Activated CD4-positive, alpha-beta T cell treated with anti-CD3 and anti-CD28 coated beads, Interleukin-2, amount 10 ng/mL, durations not matched to agents 7 days and 5 days (primary cell): ENCODE measurements at places on chromosomes 11 and 22. TPM values are rescaled to one million over a fixed set of nuclear protein-coding genes. Genes with fewer than 3 reads are reported as not detected.

The CASP5 gene
- total RNA-seq = not detected

The DEFB131B gene
- total RNA-seq = not detected

GRCh38 chr22:48393041-48393370 is 1434.7 kb downstream of the BRD1 start:
- no peak for DNase-seq

DNA sequence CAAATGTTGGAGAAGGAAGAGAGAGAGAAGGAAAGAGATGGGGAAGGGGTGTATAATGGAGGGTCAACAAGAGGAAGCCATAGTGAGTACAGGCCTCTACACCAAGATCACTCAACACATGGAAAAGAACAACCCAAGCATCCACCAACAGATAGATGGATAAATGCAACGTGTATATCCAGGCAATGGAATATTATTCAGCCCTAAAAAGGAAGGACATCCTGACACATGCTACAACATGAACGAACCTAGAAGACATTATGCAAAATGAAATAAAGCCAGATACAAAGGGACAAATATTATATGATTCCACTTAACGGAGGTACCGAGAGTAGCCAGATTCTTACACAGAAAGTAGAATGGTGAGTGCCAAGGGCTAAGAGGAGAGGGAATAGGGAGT is 59.3 kb downstream of the NRXN2 start:
- DNase-seq = no peak

DNA sequence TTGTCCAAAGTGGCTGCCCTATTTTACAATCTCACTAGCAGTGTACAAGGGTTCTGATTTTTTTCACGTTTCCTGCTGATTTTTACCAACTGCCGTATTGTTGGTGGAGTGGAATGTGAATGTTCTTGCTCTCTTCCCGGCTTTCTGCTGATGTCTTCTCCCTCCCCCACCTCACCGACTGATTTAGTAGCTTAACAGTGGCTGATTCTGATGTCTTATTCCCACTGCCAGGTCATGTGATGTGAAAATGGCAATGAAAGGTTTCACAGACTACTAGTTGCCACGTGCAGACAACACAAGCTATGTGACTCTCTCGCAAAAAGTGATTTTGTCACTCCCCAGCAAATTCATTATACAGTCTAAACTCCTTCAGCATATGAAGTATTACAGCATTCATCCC is 17.3 kb upstream of the NEU3 start:
- DNase-seq = no peak

DNA sequence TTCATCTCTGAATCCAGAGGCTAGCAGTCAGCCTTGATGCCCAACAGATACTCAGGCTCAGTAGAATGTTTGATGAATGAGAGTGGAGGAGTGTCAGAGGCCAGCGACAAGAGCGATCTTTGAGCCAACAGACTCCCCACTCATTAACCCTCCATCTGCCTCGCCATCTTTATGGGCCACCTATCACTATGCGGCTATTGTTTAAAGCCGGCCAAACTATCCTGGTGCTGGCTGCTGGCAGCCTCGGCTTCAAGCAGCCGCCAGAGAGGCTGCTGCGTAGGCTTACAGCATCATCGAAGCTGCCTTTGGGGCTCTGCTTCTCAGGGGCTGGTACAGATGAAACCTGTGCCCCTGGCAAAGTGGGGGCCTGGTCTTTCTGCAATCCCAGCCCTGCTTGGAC is 525.6 kb downstream of the INSC start:
- DNase-seq = no peak
